HuH-7.5 (cell line): ENCODE measurements at places on chromosomes 13 and 19.

GRCh38 chr13:25529425-25529824 lies 157.7 kb downstream of the ATP8A2 start:
- DNase-seq = no peak

- DNase-seq = no peak
These were observed 3.8 kb upstream of the JUNB start for GRCh38 chr19:12787458-12787857.

DNA sequence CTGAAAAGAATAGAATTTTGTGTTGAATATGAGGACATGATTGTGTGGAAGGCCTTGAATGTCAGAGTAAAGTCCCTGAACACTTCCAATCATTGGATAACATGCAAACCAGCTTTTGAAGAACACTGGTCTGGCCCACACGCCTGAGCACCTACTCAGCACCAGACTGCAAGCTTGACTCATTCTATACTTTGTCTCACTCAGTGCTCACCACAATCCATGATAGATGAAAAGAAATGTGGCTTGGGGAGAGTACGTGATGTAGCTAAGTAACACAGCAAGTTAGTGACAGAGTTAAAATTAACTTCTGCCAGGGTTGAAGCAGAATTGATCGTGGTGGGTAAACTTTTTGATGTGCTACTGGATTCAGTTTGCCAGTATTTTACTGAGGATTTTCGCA lies 12.0 kb downstream of the DLEU7 start:
- DNase-seq = no peak

- no peak for DNase-seq
These were observed 125.7 kb downstream of the TNFRSF19 start for GRCh38 chr13:23695711-23696464.
